ENCODE measurements at places on chromosomes 3 and 15. TPM values are rescaled to one million over a fixed set of nuclear protein-coding genes. Genes with fewer than 3 reads are reported as not detected.
A peak's percentile ranks its signal among the peaks of the same experiment; 100 is the strongest.

The TRPM1 gene
- total RNA-seq, result not detected

The FILIP1L gene
- 106 TPM for total RNA-seq

The CHCHD6 gene
- 1.2 TPM for total RNA-seq

The ARL6 gene
- 18.5 TPM for total RNA-seq

The ARRDC4 gene
- 29.7 TPM for total RNA-seq

The ST3GAL6 gene
- total RNA-seq, result 2.7 TPM

The KCNMB3 gene
- total RNA-seq, result 16.5 TPM

The ANKUB1 gene
- not detected for total RNA-seq

DNA sequence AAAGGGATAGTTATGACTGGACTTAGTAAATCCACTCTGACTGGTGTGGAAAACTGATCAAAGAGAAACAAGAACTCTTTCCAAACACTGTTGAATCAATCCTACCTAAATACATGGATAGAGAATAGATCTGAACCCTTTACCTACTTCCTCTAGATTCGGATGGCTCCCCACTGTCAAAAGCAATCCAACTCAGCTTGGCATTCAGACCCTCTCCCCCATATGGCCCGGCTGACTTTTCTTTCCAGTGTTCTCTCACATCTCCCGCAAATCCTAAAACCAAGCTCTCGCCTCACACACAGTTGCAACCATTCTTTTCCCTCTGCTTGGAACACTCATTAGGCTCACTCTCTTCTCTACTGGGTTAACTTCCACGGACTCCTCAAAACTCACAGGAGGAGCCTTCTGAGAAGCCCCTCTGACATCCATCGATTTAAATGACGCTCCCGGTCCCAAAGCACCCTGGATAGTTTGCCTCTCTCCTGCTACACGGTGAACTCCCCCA, 639 bp downstream of the SPICE1 start:
- H3K4me1 ChIP-seq, result no peaks in the 10 kb centered on the region
- DNase-seq, result no peak
- H3K36me3 ChIP-seq, result no peaks in the 10 kb centered on the region
- peak overlapping the region; percentile 81 for H3K27ac ChIP-seq
- H3K4me3 ChIP-seq, result peak overlapping the region; percentile 56
- no peaks in the 10 kb centered on the region for H3K27me3 ChIP-seq

GRCh38 chr15:25869701-25870100, 6.6 kb upstream of the ATP10A start:
- DNase-seq, result no peak
- H3K36me3 ChIP-seq, result no peaks in the 10 kb centered on the region
- no peaks in the 10 kb centered on the region for H3K27me3 ChIP-seq
- no peaks in the 10 kb centered on the region for H3K4me1 ChIP-seq

DNA sequence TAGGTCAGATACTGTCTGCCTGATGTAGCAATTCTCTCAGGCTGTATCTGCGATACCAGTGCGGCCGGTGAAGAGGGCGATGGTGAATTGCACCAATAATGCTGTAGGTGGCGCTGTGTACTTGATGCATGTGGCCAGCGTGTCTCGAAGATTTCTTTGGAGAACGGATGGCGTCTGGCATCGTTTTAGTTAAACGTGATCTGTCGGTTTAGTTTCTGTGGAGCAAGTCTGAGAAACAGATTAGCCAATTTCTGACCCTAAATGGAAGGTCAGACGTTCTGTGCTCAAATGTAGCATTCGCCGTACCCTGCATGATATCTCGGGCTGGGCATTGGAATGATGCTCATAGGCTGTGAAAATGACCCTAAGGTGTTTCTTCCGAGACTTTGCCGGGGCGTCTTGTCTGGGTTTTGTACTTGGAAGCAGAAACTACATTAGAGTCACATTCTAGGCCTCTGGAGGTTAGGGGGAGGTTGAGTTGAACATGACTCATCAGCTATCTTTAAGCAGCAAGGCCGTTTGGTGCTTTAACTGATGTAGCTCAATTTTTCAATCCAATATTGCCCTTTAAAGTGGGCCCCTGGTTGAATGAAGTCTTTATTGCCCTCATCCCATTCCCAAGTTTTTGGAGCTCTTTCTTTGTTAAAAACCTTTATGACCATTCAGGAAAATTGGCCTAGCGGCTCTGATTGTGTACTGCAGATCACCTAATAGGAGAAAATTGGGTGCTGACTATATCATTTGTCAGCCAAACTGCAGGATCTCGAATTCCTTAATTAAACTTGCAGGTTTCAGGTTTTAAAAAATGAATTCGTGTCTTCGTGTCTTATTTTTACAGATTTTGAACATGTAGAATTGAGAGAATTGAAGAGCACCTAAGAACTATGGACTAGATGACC, 80.0 kb downstream of the SQOR start:
- H3K27ac ChIP-seq, result no peak overlapping the region
- no peaks in the 10 kb centered on the region for H3K4me1 ChIP-seq
- no peaks in the 10 kb centered on the region for H3K36me3 ChIP-seq
- no peaks in the 10 kb centered on the region for H3K27me3 ChIP-seq
- DNase-seq, result peak; percentile 84
- H3K4me3 ChIP-seq, result peak overlapping the region; percentile 20

DNA sequence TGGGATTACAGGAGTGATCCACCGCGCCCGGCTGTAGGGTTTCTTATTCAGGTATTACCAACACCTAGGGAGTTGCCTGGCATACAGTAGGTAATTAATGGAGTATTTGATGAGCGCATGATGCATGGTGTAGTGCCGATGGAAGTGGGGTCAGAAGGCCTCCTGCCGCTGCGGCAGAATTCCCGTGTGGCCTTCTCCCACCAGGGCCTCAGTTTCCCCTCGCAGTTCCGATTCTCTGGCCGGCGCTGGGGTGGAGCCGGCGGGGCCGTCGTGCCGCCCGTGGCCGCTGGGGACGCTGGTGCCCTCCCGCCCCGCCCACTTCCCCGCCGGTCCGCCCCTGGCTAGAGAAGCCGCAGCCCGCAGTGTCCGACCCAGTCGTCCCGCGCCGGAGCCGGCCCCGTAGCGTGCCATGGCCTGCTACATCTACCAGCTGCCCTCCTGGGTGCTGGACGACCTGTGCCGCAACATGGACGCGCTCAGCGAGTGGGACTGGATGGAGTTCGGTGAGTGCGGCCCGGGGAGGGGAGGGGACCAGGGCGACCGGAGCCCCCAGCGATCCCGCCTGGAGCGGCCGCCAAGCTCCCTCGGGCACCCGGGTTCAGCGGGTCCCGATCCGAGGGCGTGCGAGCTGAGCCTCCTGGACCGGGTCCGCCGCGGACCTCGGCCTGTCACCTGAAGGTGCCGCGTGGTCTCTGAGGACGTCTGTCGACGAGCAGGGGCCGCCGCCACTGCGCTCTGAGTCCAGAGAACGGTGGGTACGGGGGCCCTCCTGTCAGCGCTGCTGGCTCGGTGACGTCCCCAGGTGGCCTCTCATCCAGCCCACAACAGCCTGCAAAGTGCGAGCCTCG, at the start of gene IRAK2:
Gene IRAK2, plus strand, starts transcription at position 374 of the 848 bp plus-strand sequence. Its CDS starts 36 bp downstream, at position 410.
- no peaks in the 10 kb centered on the region for H3K27me3 ChIP-seq
- H3K4me1 ChIP-seq, result peaks cover 3% of the 10 kb centered on the region
- peak within 1 kb of the TSS; percentile 90 for H3K27ac ChIP-seq
- H3K4me3 ChIP-seq, result peak within 1 kb of the TSS; percentile 86
- H3K36me3 ChIP-seq, result no peaks in the 10 kb centered on the region

DNA sequence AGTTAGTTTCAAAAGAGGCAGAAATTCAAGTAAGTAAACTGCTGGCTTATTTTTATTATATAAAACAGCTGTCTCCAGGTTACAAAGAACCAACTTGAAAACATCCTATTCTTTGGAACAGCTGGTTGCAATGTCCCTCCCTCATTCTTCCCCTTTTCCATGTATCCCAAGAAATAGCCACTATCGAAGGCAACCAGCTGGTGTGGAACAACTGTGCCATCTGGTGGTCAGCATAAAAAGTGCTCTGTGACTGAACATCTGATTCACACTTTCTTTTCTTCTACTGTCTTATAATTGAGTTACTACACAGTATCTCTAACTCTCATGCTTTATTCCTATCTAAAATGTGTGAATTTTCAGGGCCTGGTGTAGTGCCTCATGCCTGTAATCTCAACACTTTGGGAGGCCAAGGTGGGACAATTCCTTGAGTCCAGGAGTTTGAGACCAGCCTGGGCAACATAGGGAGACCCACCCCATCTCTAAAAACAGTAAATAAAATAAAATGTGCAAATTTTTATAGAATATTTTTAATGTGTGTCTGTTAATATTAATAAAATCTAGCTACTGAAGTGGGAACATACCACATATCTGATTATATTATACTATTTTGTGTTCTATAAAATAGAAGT, 9.6 kb downstream of the OSBPL11 start:
- peaks cover 3% of the 10 kb centered on the region for H3K4me1 ChIP-seq
- no peak for DNase-seq
- peaks cover 4% of the 10 kb centered on the region for H3K36me3 ChIP-seq

DNA sequence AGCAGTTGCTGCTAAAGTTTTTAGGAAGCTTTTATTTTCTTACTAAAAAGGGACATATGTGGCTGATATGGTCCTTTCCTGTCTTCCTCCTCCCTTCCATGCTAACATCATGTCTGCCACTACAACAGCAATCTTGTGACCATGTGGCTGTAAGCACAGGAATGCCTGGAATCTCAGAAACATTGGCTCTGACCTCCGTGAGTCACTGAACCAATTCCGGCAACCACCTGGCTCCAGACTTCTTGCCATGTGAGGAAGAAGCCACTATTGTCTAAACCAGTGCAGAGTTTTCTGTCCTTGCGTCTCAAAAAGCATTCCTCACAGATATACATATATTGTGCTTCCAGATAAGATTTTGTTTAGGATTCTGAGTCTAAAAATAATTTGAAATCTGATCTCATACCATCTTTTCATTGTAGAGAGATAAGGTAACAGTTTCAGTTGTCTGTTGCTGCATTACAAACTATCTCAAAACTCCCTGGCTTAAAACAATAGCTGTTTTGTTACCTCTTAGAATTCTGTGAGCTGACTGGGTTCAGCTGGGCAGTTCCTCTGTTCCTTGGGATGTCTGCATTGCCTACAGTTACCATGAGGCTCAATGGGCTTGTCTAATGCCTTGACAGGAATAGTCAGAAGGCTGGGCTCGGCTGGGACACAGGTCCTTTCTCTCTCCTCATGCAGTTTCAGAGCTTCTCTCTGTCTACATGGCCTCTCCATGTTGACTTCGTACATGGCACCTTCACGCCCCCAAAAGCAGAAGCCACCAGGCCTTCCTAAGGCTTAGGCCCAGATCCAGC, 77.3 kb upstream of the MAGI1 start:
- DNase-seq, result peak; percentile 21
- no peak overlapping the region for H3K4me3 ChIP-seq
- no peaks in the 10 kb centered on the region for H3K27me3 ChIP-seq
- H3K27ac ChIP-seq, result no peak overlapping the region

DNA sequence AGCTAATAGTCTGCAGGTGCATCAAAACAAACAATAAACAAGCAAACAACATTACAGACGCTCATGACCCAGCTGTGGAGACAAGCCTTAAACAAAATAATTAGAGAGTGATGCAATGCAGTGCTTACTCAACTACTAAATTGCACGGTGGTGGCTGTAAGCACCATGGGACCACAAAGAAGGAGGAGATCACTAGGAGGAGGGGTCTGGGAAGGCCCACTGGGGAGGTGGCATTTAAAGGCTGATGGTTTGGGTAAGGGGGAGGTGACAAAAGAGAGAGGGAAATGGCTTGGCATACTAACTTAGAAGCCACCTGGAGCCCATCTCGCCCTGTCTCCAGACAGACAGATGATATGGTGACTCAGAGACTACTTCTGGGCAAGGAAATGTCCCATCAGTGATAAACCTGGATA, 516.7 kb downstream of the FOXP1 start:
- DNase-seq, result peak; percentile 63
- H3K27ac ChIP-seq, result peak overlapping the region; percentile 98
- no peaks in the 10 kb centered on the region for H3K27me3 ChIP-seq
- no peaks in the 10 kb centered on the region for H3K36me3 ChIP-seq

GRCh38 chr3:40494698-40495097, 11.1 kb upstream of the ZNF620 start:
- H3K27me3 ChIP-seq, result no peaks in the 10 kb centered on the region
- peaks cover 5% of the 10 kb centered on the region for H3K36me3 ChIP-seq
- no peak overlapping the region for H3K4me3 ChIP-seq
- DNase-seq, result no peak

GRCh38 chr3:79960594-79960993, 192.8 kb upstream of the ROBO1 start:
- H3K27me3 ChIP-seq, result no peaks in the 10 kb centered on the region
- H3K4me3 ChIP-seq, result no peak overlapping the region
- H3K27ac ChIP-seq, result no peak overlapping the region
- no peaks in the 10 kb centered on the region for H3K4me1 ChIP-seq

DNA sequence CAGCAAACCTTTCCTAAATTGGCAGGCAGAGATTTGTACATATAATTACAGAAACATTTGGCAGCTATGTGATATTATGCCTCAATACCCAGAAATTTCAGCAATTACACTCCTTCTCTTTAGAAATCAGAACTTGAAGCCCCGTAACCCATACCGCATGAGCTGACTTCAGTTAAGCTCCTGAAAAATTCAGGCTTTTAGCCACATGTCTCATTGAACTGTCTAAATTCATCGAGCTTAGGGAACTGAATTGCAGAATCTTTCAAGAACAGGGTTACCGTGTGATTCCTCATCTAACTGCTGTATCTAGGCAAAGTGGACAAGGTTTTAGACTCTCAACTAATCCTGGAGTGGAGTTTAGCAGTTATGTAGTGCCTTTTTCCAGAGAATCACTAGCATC, 333.0 kb downstream of the EPHA3 start:
- no peak for DNase-seq
- no peaks in the 10 kb centered on the region for H3K4me1 ChIP-seq
- H3K27ac ChIP-seq, result no peak overlapping the region
- no peaks in the 10 kb centered on the region for H3K27me3 ChIP-seq
- no peaks in the 10 kb centered on the region for H3K36me3 ChIP-seq
- H3K4me3 ChIP-seq, result no peak overlapping the region

Data from ascending aorta (tissue), 2 donors.